Activated CD8-positive, alpha-beta memory T cell treated with anti-CD3 and anti-CD28 coated beads, Interleukin-2, amount 10 ng/mL, durations not matched to agents 7 days and 5 days (primary cell): ENCODE measurements at places on chromosomes 7 and 10.

- DNase-seq = no peak
These were observed 32.4 kb upstream of the BICC1 start for GRCh38 chr10:58480321-58480720.

DNA sequence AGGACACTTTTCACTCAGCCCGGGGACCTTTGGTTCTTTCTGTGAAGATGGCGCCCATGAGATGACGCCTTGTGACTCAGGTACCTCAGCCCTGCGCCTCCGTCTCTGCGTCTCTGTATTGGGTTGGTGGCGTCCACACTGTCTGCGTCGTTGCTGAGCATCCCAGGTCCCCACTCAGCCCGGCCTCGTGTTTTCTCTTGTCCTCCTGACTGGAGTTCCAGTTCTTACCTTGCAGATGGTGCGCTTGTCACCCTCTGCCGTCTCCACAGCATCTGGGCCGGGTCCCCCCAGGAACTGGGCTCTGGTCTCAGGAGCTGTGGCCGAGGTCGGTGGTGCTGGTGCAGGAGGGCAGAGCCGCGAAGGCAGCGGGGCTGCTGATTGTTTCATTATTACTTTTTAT is 150.4 kb downstream of the WDR37 start:
- peak; percentile 28 for DNase-seq

- no peak for DNase-seq
These were observed 64.7 kb downstream of the CREB3L2 start for GRCh38 chr7:137937202-137937560.

DNA sequence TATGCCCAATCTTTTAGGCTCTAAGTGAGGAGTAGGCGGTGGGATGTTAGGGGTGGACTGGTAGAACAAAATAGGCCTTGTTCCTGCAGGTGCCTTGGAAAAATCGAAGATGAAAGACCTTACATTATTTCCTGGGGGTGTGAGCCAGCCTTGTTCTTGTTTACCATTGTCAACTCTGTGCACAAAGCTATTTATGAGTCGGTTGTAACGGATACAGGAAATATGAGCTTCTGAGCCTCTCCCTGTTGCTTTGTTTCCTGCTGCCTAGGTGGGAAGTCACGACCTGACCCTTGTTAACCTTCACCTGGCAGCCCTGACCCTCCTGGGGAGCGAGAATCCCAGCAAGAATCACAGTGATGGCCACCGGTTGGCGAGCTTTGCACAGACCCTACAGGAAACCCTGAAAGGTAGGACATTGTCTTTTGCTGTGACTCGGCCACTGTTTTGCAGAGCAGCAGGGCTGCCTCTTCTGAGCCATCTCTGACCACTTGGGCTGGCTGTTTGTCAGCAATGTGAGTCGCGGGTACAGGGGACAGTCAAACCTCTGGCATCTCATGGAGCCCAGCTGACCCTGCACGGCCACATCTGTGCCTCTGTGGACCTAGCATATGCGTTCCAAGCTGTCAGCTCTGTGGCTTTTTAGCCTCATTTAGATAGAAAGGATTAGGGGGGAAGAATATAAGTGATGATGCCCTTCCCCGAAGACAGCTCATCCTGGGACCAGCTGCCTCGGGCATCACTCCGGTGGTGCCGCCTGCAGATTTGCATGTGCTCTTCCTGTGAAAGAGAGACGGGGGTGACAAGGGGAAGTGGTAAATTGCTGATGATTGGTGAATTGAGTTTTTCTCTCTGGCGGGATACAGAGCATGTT is 102.1 kb upstream of the ANLN start:
- DNase-seq = peak; percentile 68

DNA sequence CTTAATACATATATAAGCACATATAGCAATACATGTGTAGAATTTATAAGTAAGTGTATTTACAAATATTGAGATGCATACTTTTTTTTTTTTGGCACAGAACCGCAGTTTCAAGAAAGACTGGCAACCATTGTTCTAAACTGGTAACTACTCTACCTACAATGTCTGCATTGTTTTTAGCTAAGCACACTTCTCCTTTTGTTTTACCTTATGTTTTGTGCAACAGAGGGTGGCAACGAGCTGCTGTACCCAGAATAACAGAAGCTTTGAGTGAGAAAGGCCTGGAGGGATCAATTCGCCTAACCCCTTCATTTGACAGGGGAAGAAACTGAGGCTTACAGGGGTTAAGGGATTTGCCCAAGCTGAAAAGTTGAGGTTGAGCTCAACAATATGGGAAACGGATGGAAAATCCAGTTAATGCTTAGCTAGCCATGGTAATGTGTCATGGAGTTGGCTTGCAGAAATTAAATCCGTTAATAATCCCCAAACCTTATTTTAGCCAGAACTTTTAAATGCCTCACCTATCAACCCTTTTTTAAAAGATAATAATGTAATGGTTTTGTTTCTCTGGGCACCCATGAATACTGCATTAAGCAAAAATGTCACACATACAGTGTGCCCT is 25.5 kb downstream of the FZD1 start:
- DNase-seq = no peak

GRCh38 chr7:132837529-132837928 is 244.4 kb downstream of the CHCHD3 start:
- DNase-seq = no peak

- no peak for DNase-seq
These were observed 18.2 kb downstream of the PRF1 start for GRCh38 chr10:70584366-70584765.

DNA sequence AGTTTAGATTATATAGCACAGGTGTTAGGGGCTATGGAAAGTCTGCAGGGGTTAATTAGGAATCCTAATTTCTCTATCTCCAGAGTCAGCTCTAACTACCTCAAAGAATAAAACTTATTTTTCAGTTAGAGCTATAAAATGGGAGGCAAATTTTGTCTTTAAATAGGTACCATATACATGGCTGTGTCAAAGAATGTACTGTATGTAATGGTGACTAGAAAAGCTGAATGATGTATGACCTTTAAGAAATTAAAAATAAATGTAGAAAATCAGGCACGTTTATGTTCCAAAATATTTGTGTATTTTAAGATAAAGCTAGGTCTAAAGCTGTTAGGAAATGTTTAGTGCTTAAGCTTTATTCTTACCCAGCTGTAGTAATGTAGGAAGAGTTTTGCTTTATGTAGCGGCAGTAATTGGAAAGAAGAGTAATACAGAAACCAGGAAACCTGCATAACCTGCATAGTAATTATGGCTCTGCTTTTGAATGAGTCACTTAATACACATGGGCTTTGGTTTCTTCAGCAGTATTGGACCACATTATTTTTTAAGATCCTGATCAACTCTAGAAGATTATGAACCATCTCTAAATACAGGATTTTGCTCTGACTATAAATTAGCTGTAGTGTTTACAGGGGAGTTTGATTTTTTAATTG is 85.0 kb downstream of the KMT2E start:
- no peak for DNase-seq

DNA sequence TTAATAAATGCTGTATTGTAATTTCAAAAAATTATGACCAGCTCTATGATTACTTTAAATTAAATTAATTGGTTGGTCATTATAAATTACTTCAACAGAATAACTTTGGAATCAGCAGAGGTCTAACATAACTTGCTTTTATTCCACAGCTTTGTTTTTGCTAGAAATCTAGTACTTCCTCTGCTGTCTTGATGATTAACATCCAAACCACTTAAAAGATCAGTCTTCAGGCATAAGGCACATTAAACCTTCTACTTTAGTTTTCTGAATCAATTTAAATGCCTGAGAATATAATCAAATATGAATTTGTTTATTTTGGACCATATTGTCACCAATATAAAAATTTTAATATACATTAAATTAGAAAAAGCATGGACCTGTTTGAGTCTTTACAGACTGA is 465.3 kb downstream of the ARL4A start:
- DNase-seq = no peak

- no peak for DNase-seq
These were observed 3.7 kb downstream of the PLPP4 start for GRCh38 chr10:120460776-120461175.

GRCh38 chr7:42033480-42033879 is 203.5 kb downstream of the GLI3 start:
- no peak for DNase-seq

GRCh38 chr10:119754085-119754484 is 28.2 kb downstream of the INPP5F start:
- DNase-seq = no peak

GRCh38 chr7:107890493-107890961 is 456 bp upstream of the DLD start:
- DNase-seq = no peak

DNA sequence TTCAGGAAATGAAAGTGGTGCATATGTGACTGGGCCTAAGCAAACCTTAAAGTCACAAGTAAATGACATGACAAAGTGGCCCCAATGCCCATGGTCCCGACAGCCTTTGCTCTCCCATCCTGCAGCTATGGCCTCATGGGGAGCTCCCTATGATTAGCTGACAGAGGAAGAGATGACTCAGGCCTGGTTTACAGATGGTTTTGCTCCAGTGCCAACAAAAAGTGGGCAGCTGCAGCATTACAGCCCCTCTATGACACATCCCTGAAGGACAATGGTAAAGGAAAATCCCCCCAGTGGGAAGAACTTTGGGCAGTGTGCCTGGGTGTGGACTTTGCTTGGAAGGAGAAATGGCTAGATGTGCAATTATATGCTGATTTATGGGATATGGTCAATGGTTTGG is 105.1 kb upstream of the ADCY1 start:
- DNase-seq = no peak

GRCh38 chr7:36103837-36104561 is 49.1 kb upstream of the EEPD1 start:
- DNase-seq = no peak

GRCh38 chr7:100604028-100604975 is 2.1 kb downstream of the PCOLCE start:
- DNase-seq = peak; percentile 91

DNA sequence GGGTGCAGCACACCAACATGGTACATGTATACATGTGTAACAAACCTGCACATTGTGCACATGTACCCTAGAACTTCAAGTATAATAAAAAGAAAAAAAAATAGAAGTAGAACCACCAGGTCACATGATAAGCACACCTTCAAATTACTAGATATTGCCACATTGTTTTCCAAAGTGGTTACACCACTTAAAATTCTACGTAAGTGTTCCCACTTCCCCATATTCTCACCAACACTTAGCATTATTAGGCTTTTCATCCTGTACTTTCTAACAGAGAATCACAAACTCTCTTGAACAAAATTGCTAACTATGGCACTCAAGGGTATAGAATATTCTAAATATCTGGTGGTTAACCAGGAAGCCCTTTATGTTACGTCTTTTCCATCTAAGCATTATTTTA is 22.6 kb downstream of the SH3PXD2A start:
- DNase-seq = no peak

DNA sequence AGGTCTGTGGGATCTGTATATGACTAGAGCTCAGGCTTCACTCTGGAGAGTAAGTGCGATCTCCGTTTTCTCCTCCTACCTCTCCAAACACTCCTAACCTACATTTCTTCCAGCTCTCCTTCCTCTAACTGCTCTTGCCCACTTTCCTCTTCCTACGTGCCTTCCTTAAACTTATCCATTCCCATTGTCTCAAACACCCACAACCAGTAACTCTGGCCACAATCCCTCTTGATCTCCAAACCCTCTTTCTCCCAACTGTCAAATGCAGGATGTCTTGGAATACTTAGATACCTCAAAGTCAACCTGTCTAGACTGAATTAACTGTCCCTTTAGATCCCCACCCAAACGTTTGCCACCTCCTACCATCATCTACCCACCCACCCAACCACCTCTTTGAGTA is 213.7 kb upstream of the KMT2E start:
- no peak for DNase-seq

GRCh38 chr10:124875596-124875995 is 66.3 kb upstream of the ZRANB1 start:
- no peak for DNase-seq

- DNase-seq = no peak
These were observed 85.8 kb downstream of the CALN1 start for GRCh38 chr7:72326365-72326764.

- no peak for DNase-seq
These were observed 3.4 kb downstream of the CDK1 start for GRCh38 chr10:60781661-60782060.

- DNase-seq = no peak
These were observed 2.4 kb upstream of the PAX2 start for GRCh38 chr10:100742936-100743335.

GRCh38 chr10:4561296-4561695 is 264.7 kb upstream of the AKR1E2 start:
- no peak for DNase-seq

DNA sequence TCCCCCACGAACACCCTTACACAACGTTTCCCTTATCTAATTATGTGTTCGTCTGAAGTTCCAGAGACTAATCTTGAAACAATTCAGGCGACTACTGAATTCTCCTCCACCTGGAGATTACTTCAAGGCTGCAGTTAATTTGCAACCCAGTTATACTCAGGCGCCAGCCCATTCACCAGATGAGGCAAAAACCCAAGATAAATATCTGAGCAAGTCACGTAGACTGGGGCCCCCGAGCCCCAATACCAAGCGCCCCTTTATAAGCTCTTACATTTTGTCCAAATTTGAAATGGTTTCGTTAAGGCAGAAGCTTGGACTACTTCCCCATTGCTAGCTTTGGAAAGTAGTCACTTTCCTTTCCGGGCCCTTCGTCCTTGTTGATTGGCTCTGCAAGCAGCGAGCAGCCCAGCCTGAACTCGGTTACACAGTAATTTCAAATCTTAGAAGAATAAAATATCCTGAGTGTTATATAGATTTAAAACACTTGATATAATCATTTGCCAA is 1.2 kb downstream of the TPK1 start:
- DNase-seq = peak; percentile 70

DNA sequence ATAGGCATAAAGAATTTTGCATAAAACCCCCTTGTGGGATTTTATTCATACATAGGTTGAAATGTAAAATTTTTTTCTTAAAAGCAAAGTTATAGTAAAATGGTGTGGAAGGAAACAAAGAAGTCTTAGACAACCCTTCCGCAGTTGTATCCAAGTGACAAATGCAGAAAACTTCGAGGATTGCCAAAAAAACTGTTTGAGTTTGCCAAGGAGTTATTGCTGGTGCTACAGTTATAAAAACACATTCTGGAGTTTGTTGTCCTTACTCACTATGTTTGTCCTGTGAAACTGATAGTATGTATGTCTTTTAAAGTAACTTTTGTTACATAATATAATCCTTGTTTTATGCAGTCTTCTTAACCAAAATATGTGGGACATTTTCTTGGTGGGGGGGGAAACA is 120.3 kb downstream of the FOXP2 start:
- no peak for DNase-seq

DNA sequence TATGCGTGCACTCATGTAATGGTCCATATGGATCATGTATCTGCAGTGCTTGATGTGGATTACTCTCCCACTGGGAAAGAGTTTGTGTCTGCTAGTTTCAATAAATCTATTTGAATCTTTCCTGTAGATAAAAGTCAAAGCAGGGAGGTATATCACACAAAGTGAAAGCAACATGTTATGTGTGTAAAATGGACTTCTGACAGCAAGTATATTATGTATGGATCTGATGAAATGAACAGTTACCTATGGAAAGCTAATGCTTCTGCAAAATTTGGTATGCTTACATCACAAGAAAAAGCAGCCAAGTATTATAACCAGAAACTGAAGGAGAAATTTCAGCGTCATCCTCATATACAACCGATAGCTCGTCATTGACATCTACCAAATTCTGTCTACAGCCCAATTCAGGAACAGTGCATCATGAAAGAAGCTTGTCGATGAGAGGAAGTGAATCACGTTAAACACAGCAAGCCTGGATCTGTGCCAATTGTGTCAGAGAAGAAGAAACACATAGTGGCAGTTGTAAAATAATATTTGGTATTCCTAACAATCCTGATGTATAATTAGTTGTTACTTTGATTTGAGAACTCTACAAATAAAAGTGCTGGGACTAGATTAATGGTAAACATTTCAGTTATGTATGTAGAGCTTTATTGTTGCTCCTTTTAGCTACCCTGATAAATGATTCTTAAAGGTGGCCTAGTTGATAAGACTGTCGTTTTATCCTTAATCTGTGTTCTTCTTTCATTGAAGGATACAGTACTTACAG is 14.2 kb upstream of the SYPL1 start:
- no peak for DNase-seq
